Heart left ventricle (tissue), 16 donors: ENCODE measurements at places on chromosomes 7 and 10. TPM values are rescaled to one million over a fixed set of nuclear protein-coding genes. Genes with fewer than 3 reads are reported as not detected.
A peak's percentile ranks its signal among the peaks of the same experiment; 100 is the strongest.

HNRNPF gene
- 142 TPM for total RNA-seq

DNA sequence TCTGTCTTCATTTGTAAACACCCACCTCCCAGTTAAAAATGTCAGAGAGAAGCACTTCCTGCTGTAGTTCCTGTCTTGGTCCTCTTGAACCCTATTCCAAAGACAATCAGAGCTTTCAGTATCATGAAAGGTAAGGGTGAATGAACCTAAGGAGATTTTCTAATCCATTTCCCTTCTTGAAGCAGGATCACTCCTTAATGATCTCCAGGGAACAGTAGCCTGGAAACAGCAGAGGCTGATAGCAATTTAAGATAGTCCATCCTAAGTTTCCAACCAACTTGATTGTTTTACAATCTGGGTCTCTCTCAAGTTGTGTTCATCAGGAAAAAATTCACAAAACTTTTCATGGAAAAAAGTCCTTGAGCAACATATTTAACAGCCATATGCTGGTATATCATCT lies 273.6 kb downstream of the NEBL start:
- no peak for DNase-seq

- DNase-seq: no peak
Measured at GRCh38 chr7:1281068-1281467, 48.4 kb downstream of the UNCX start.

PGAM2 gene
- 855 TPM for total RNA-seq

DNA sequence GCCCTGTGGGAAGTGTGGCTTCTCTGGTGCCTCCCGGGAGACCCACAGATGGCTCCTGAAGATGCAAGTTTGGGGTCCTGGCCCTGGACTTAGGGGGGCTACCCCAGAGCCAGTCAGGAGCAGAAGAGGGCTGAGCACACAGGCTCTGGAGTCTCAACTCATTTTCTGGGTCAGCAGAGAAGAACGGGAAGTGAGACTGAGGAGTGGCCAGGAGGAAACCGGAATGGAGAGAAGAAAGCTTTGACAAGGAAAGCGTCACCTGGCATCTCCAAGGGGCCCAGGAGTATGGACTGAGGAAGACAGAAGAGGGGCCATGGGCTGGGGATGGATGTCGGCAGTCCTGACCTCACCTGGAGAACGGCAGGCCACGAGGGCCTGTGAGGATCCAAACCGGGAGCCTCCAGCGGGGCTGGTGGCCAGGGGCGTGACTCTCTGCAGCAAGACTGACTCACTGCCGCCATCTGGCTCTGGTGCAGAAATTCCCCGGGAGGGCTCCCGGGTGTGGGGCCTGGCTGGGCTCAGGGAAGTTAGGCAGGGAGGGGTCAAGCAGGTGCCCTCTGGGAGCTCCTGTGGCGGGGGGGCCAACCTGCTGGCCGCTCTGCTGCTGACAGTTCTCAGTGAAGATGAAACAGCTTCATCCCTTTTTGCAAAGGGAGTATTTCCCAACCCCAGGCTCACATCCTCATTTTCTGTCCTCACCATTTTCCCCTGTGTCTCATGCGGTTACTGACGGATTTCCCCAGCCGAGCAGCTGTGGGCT lies 23.6 kb downstream of the DAGLB start:
- DNase-seq: no peak

DNA sequence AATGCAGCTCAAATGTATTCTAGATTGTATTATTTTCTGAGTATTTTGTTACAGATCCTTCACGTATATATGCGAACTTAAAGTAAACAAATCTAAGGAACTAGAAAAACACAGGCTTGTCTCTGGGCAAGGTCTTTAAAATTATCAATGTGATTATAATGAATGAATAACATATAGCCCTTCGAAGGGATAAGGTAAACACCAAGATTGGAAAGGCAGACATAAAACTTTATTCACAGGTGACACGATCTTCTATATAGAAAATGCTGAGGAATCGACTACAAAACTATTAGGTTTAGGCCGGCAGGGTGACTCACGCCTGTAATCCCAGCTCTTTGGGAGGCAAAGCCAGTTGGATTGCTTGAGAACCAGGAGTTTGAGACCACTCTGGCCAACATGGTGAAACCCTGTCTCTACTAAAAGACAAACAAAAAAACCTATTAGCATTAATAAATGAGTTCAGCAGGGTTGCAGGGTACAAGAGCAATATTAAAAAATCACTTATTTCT lies 80.4 kb downstream of the CNNM2 start:
- DNase-seq: no peak

DNA sequence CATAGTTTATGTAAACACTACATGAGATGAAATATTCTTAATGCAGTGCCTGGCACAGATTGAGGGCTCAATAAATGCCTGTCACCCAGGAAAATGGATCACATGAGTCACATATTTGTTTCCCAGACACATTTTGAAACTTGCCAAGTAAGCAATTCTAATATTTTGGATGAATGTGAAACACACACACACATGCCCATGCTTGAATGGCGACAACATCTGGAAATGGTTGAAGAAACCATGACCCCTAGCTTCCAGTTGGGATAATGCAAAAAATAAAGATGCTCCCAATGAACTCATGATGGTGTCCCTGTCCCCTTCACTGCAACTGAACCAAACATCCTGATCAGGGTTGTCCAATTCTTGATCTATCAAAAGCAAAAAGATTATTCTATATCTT lies 797.3 kb downstream of the XPNPEP1 start:
- no peak for DNase-seq

DNA sequence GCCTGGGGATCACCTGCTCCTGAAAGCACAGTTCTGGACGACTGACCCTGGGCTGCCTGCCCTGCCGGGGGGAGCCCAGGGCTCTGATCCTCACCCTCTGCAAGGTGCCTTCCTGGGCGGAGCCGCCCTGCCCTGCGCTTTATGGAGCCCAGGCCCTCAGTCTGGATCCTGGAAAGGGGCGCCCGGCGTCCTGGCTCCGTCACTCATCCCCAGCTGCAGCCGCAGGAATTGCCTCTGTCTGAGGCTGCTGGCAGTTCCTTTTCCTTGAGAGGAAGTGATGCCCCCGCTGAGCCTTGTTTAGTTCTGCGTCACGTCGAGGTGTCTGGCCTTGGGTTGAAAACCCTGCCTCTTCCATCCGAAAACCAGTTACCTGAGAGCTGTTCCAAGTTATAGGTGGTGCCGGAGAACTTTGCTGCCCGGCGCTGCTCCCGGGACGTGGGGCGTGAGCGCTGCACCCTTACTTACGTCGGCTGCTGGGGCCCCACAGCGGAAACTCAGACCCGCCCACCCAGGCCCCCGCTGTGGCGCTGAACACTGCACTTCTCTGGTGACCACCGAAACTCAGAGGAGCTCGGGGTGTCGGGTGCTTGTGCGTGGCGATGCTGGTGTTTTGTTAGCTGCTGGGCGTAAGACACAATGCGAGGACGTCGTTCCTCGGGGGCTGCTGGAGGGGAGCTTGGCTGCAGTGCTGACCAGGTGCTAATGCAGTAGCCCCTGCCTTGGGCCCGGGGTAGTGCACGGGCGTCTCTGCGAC lies 5.4 kb downstream of the MAFK start:
- DNase-seq: peak; percentile 40

GRCh38 chr7:15667991-15668390 lies 18.5 kb downstream of the MEOX2 start:
- DNase-seq: no peak

OR2A1 gene
- total RNA-seq: not detected

DNA sequence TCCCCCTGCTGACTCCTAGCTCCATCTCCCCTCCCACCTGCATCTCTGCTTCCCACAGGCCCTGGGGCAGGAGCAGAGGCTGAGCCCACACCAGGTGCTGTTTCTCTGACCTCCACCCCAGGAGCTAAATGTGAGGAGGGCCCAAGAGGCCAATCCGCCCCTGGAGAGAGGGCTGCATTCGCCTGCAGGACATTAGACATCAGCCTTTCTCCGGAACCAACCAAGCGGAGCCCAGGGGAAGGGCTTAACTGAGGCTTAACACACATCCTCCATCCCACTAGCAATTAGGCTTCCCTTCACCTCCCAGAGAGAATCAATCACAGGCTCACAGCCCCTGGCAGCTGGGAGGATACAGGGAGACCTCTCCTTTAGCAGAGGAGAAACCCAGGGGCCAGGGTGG lies 50.5 kb downstream of the SH3PXD2A start:
- no peak for DNase-seq

DNA sequence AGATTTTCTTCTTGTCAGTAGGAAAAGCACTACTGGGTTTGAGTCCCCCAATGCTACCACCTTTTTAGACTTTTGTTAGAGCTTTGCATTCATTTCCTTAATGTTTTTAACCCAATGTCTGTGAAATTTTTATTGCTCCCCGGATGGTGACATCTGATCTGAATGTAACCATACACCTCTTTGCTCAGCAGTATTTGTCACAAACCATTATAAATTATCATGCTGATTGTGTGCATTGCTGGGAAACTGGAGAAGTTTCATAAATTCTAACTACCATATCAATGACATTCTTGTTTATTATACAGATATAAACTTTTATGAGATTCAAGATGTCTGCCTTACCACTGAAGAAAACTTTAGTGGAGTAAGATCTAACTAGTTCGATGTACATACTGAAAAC lies 8.5 kb downstream of the NRP1 start:
- no peak for DNase-seq

NOBOX gene
- total RNA-seq: not detected

- DNase-seq: no peak
Measured at GRCh38 chr10:30454744-30455510, 20.9 kb downstream of the MAP3K8 start.
